Endothelial cell of umbilical vein (primary cell): ENCODE measurements at places on chromosomes 11 and 22. TPM values are rescaled to one million over a fixed set of nuclear protein-coding genes. Genes with fewer than 3 reads are reported as not detected.

GRCh38 chr11:34996958-34997357 is 80.5 kb downstream of the PDHX start:
- peaks cover 2% of the 10 kb centered on the region for H3K36me3 ChIP-seq
- peaks cover 4% of the 10 kb centered on the region for H3K4me1 ChIP-seq
- no peak overlapping the region for H3K27ac ChIP-seq
- H3K4me3 ChIP-seq = no peak overlapping the region
- DNase-seq = no peak

DNA sequence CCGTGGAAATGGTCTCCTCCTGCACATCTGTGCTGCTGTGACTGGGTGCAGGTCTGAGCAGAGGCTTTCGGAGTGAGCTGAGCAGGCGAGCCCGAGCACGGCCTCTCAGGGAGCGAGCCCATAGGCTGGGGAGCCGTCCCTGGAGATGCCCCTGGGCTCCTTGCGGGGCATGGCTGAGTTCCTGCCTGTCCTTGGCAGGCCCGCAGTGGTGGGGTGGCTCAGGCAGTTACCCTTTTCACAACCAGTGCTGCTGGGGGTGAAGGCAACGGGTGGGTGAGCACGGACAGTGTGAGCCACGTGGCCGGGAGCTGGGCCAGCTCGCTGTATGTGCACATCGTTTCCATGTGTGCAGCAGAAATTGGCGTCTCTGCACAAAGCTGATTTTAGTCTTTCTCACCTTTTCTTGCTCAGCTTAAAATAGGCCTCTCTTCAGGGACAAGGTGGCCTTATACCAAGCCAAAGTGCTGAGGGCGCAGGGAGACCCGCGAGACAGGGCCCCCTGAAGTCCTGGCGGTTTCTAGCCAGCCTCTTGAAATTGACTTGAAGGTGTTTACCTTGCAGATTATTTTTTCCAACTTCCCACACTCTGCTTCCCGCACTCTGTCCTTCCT is at the start of gene TP53AIP1:
TP53AIP1 (minus strand) TSS at position 55 of the 611 bp plus-strand sequence. CDS start 5,053 bp downstream, outside the sequence.
- peaks cover 2% of the 10 kb centered on the region for H3K27me3 ChIP-seq
- no peak within 1 kb of the TSS for H3K27ac ChIP-seq
- no peaks in the 10 kb centered on the region for H3K4me1 ChIP-seq
- no peak for DNase-seq
- H3K4me3 ChIP-seq = no peak within 1 kb of the TSS

- DNase-seq = no peak
- H3K27me3 ChIP-seq = no peaks in the 10 kb centered on the region
- H3K36me3 ChIP-seq = no peaks in the 10 kb centered on the region
- peaks cover 4% of the 10 kb centered on the region for H3K4me1 ChIP-seq
- H3K4me3 ChIP-seq = no peak overlapping the region
These were observed 49.4 kb downstream of the RRAS2 start for GRCh38 chr11:14309425-14310192.

DNA sequence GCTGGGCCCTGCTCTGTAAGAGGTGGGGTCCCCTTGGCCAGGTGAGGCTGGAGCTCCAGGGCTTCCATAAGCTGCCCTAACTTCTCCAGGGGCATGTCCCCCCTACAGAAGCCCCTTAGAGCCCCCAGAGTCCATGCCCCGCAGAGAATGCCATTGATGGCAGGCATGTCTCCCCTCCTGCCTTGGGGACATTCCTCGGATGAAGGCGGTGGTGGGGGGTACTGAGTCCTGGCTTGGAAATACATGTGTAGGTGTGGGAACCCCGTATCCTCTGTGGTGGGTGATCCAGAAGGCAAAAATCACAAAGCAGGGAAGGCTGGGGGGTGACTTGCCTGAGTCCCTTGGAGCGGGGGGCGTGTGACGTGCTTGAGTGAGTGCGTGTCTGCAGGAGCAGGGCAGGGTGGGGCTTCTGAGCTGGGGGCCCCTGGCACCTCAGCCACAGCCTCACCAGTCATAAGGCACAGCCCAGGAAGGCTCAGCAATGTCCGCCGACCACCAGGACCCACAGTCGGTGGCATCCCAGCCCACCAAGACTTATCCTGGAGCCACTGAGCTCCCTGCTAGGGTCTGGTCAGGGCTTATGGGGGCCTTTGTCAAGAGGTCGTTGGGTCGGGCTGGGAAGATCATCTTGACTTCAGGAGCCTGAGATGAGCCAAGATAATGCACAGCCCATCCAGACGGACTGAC is 69.8 kb upstream of the KCNQ1OT1 start:
- H3K27me3 ChIP-seq = no peaks in the 10 kb centered on the region
- H3K4me1 ChIP-seq = no peaks in the 10 kb centered on the region
- H3K36me3 ChIP-seq = no peaks in the 10 kb centered on the region
- no peak for DNase-seq
- H3K4me3 ChIP-seq = no peak overlapping the region
- no peak overlapping the region for H3K27ac ChIP-seq

GRCh38 chr11:119427279-119427678 is 4.3 kb upstream of the THY1 start:
- no peak overlapping the region for H3K27ac ChIP-seq
- H3K36me3 ChIP-seq = no peaks in the 10 kb centered on the region
- no peaks in the 10 kb centered on the region for H3K4me1 ChIP-seq
- no peak for DNase-seq

DNA sequence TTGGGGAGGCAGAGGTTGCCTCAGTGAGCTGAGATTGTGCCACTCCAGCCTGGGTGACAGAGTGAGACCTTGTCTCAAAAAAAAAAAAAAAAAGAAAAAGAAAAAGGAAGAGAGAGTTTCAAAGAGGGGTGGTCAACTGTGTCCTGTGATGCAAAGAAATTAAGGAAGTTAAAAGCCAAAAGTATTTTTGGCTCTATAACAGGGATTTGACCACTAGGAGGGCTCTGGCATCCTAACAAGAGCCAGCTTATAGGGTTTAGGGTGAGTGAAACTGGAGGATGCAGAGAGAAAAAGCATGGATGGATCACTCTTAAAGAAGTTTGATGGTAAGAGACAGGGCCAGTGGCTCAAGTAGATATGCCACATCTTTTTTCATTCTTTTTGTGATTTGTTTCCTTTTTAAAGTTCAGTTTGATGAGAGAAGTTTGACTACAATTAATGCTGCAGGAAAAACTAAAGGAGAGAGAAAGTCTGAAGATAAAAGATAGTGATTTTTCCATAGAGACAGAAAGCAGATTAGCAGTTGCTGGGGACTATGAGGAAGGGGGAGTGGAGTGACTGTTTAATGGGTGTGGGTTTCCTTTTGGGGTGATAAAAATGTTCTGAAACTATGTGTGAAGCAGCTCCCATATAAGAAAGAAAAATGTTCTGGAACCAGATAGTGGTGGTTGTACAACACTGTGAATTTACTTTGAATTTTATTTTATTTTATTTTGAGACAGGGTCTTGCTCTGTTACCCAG is 11.1 kb upstream of the MICAL2 start:
- H3K27me3 ChIP-seq = no peaks in the 10 kb centered on the region
- H3K4me1 ChIP-seq = peaks cover 9% of the 10 kb centered on the region

GRCh38 chr11:99452075-99452474 is 431.3 kb downstream of the CNTN5 start:
- H3K36me3 ChIP-seq = no peaks in the 10 kb centered on the region
- DNase-seq = no peak

DNA sequence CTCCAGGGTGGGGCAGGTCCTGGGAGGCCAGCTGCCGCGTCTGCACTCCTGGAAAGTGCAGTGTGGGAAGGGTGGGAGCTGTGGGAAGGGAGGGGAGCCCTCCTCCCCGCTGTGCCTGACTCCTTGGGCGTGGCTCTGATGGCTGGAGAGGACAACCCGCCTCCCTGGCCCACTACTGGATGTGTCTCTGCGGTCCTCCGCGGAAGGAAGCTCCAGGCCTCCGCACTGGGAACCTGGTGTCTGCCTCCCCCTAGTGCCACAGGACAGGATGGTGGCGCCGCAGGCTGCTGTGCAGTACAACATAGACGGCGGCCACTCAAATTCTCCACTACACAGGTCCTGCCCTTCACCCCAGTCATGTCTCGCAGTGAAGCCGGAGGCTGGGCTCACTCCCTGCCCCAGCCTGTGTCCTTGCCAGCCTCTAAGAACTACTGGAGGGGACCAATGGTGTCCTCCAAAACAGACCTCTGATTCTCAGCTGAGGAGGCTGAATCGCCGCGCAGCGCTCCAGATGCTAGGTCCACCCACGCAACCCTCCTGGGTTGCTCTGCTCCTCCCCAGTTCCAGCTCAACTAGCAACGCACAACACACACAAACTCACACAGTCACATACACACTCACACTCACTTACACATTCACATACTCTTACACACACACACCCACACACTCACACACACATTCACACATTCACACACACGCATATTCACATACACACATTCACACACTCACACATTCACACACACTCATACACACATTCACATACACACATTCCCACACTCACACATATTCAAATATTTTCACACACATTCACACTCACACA is 12.4 kb upstream of the DSCAML1 start:
- H3K27me3 ChIP-seq = peaks cover 5% of the 10 kb centered on the region
- no peaks in the 10 kb centered on the region for H3K4me1 ChIP-seq
- no peaks in the 10 kb centered on the region for H3K36me3 ChIP-seq
- H3K4me3 ChIP-seq = no peak overlapping the region

- no peak overlapping the region for H3K4me3 ChIP-seq
- H3K27ac ChIP-seq = no peak overlapping the region
- no peak for DNase-seq
- H3K36me3 ChIP-seq = no peaks in the 10 kb centered on the region
- H3K4me1 ChIP-seq = no peaks in the 10 kb centered on the region
- H3K27me3 ChIP-seq = no peaks in the 10 kb centered on the region
These were observed 70.5 kb upstream of the FAT3 start for GRCh38 chr11:92154110-92154509.

GRCh38 chr11:67303132-67303834 is at the start of gene SSH3:
Gene SSH3, plus strand, starts transcription at chr11:67303530. Its CDS starts 96 bp downstream, at chr11:67303626.
- H3K27me3 ChIP-seq = no peaks in the 10 kb centered on the region
- H3K4me1 ChIP-seq = peaks cover 3% of the 10 kb centered on the region
- DNase-seq = peak; percentile 55
- H3K27ac ChIP-seq = no peak within 1 kb of the TSS
- H3K4me3 ChIP-seq = peak within 1 kb of the TSS; percentile 74

GRCh38 chr22:32527756-32528155 is 53.1 kb downstream of the FBXO7 start:
- no peak for DNase-seq
- no peak overlapping the region for H3K4me3 ChIP-seq
- no peak overlapping the region for H3K27ac ChIP-seq
- no peaks in the 10 kb centered on the region for H3K36me3 ChIP-seq

GRCh38 chr11:75421902-75422247 is 11.1 kb downstream of the KLHL35 start:
- H3K27ac ChIP-seq = no peak overlapping the region
- no peaks in the 10 kb centered on the region for H3K36me3 ChIP-seq
- H3K27me3 ChIP-seq = no peaks in the 10 kb centered on the region
- H3K4me3 ChIP-seq = no peak overlapping the region

- H3K36me3 ChIP-seq = no peaks in the 10 kb centered on the region
- no peak overlapping the region for H3K4me3 ChIP-seq
- no peak overlapping the region for H3K27ac ChIP-seq
- no peaks in the 10 kb centered on the region for H3K27me3 ChIP-seq
- H3K4me1 ChIP-seq = peaks cover 14% of the 10 kb centered on the region
These were observed 67.4 kb upstream of the CLDN5 start for GRCh38 chr22:19591568-19591967.

DNA sequence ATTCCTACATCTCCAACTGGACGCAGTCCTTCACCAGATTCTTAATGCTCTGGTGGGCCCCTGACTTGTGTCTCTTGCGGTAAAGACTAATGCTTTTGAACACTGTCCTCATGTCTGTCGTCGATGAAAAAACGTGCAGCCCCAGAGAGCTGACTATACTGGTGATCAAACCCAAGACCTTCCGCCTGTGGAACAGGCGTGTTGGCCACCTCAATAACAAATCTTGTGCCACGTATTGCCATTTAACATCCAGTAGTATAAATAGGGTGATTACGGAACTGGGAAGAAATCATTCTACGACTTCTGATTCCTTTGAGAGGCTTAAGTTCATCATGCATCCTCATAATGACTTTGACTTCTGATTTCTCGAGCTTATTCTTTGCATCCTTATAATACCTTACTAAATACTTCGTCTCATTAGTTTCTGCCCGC is 45.6 kb downstream of the OR4D9 start:
- no peaks in the 10 kb centered on the region for H3K27me3 ChIP-seq
- peaks cover 9% of the 10 kb centered on the region for H3K4me1 ChIP-seq
- peak overlapping the region; percentile 25 for H3K27ac ChIP-seq
- no peaks in the 10 kb centered on the region for H3K36me3 ChIP-seq
- peak; percentile 63 for DNase-seq
- H3K4me3 ChIP-seq = no peak overlapping the region

DNA sequence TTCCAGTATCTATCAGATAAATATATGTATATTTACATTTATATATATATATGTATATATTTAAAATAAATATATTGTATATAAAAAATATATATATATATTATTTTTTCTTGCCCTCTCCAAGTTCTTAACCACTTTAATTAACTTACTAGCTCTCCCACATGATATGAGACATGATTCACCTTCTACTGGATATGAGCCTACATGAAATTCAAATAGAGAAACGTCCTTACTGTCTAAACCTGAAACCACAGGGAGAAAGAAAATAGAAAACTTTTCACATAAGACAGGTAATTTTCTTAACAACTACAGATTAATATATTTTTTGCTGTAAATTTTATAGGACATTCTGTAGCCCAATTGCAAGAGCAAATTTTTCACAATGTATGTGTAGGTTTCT is 391.6 kb downstream of the ETS1 start:
- peaks cover 12% of the 10 kb centered on the region for H3K4me1 ChIP-seq
- H3K36me3 ChIP-seq = no peaks in the 10 kb centered on the region
- peak overlapping the region; percentile 65 for H3K27ac ChIP-seq
- no peaks in the 10 kb centered on the region for H3K27me3 ChIP-seq
- DNase-seq = no peak
- no peak overlapping the region for H3K4me3 ChIP-seq

The TIGD3 gene
- polyA plus RNA-seq = 0.18 TPM in 2 replicates

The LRRN4CL gene
- polyA plus RNA-seq = 0.03 TPM in 1 of 2 replicates, not detected in the other

The GRM5 gene
- polyA plus RNA-seq = 0.10 TPM in 2 replicates

The TSKU gene
- 21.2 and 30.2 TPM in 2 replicates for polyA plus RNA-seq

The TRPM5 gene
- not detected in 2 replicates for polyA plus RNA-seq

The MS4A1 gene
- polyA plus RNA-seq = not detected in 2 replicates

The MEI1 gene
- polyA plus RNA-seq = 1.9 and 2.7 TPM in 2 replicates

The ELF5 gene
- polyA plus RNA-seq = not detected in 2 replicates

The OSM gene
- not detected in 2 replicates for polyA plus RNA-seq

The METTL15 gene
- 3.2 and 4.2 TPM in 2 replicates for polyA plus RNA-seq

The MAP6 gene
- 0.11 and 0.12 TPM in 2 replicates for polyA plus RNA-seq

The FOLH1 gene
- 0.12 and 0.13 TPM in 2 replicates for polyA plus RNA-seq

The TXNRD2 gene
- 440 and 511 TPM in 2 replicates for polyA plus RNA-seq

The MN1 gene
- 3.7 and 5.2 TPM in 2 replicates for polyA plus RNA-seq
